ENCODE measurements at places on chromosomes 13 and 19.

GRCh38 chr19:17128820-17129219, 53.2 kb downstream of the MYO9B start:
- DNase-seq = no peak

DNA sequence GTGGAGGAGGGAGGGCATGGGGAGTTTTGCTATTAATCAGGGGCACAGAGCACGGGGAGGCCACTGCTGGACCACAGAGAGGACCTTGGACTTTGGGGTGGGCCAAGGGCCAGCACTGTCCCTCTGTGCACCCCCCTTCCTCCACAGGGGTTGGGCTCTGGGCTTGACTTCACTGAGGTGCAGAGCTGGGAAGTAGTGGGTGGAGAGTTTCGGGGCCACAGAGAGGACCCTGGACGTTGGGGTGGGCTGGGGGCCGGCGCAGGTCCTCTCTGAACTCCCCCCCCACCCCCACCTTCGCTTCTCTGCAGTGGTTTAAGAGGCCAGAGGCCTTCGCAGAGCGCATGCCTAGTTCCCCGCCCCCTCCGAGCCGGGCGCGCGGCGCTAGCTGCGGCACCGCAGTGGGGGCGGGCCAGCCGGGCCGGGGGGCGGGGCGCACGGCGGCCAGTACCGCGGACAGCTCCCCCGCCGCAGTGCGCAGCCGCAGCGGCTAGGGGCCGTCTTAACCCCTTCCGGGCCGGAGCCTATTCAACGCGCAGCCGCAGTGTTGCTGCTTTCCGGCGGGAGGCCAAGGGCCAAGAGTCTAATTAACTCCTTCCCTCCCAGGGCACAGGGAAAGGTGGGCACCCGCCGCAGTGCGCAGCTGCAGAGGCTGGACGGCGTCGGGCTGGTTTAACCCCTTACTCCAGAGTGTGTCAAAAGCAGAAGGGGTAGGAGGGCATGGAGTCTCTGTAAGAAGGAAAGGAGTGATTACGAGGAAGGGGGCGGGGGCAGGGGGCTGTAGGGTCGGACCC, 3.7 kb downstream of the KCNC3 start:
- DNase-seq = peak; percentile 88

- no peak for DNase-seq
Observed at GRCh38 chr19:4327877-4328242, 10.8 kb downstream of the STAP2 start.

GRCh38 chr13:44140146-44140545, 233.5 kb upstream of the SERP2 start:
- DNase-seq = no peak

DNA sequence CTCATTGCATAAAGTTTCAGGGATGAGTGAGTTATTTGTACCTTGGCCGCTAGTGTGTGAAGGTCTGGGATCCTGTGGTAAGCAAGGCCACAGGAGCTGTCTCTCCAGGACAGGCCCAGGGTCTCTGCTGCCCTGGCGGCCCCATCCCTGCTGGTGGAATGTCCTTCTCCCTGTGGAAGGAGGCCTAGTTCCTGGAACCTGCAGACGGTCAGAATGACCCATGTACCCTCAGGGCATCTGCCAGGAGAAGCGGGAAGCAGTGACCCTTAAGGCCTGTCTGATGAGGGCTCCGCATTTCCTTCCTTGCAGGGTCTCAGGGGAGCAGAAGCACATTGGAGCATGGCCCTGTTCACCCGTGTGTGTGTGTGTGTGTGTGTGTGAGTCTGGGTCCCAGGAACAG, 32.1 kb upstream of the SOX1 start:
- no peak for DNase-seq

GRCh38 chr19:2355168-2356035, 4.7 kb upstream of the TMPRSS9 start:
- DNase-seq = no peak

DNA sequence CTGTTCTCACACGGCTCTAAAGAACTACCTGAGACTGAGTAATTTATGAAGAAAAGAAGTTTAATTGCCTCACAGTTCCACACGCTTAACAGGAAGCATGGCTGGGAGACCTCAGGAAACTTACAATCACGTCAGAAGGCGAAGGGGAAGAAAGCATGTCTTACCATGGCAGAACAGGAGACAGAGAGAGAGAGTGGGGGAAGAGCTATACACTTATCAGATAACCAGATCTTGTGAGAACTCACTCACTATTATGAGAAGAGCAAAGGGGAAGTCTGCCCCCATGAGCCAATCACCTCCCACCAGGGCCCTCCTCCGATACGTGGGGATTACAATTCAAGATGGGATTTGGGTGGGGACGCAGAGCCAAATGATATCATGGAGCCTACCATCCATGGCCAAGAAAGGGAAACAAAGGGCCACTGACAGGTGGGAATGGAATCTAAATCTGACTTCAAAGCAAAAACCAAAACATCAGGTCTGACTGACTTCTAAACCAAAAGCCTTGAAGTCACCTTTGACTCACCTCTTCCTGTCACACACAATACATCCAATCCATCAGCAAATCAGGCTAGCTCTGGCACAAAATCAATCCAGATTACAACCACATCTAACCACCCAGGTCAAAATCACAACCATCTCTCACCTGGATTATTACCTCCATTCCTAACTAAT, 189.7 kb downstream of the ENOX1 start:
- no peak for DNase-seq

DNA sequence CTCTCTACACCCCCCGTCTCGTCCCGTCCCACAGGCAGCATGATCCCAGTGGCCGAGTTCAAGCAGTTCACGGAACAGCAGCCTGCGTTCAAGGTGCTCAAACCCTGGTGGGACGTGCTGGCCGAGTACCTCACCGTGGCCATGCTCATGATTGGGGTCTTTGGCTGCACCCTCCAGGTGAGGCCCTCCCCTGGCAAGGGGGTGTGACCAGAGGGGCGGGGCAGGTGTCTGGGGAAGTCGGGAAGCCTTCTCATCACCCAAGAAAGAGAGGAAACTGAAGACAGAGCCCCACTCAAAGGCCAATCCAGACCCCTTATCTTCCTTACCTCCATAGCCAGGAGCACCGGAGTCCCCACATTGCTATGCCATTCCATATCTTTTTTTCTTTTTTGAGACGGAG, 7.3 kb downstream of the LRRC8E start:
- DNase-seq = no peak

- DNase-seq = peak; percentile 28
Observed at GRCh38 chr19:46748325-46749109, 2.3 kb upstream of the STRN4 start.

DNA sequence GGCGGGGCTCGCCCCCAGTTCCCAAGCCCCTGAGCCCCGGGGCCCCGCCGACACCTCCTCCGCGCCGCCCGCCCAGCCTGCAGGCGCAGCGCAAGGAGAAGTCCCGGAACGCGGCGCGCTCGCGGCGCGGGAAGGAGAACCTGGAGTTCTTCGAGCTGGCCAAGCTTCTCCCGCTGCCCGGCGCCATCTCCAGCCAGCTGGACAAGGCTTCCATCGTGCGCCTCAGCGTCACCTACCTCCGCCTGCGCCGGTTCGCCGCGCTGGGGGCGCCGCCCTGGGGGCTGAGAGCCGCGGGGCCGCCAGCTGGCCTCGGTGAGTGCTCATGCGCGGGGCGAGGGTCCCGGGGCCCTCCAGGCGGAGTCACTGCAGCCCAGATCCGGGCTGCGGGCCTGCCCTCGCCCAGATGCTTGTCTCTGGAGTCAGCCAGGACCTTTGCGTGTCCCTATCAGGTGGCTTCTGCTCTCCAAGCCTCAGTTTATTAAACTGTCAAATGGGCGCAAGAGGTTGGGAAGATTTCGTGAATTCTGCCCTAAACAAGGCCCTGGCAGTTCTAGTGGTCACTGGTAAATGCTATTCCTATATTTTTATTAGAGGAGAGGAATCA, 2.0 kb downstream of the NPAS1 start:
- no peak for DNase-seq

- DNase-seq = no peak
Observed at GRCh38 chr19:39194832-39195542, 1.8 kb upstream of the NCCRP1 start.

GRCh38 chr13:45113233-45114224, 6.8 kb upstream of the GTF2F2 start:
- DNase-seq = no peak

GRCh38 chr19:8504171-8504570, 1.7 kb upstream of the PRAM1 start:
- DNase-seq = no peak

GRCh38 chr13:75813323-75813722, 177.2 kb downstream of the LMO7 start:
- no peak for DNase-seq

DNA sequence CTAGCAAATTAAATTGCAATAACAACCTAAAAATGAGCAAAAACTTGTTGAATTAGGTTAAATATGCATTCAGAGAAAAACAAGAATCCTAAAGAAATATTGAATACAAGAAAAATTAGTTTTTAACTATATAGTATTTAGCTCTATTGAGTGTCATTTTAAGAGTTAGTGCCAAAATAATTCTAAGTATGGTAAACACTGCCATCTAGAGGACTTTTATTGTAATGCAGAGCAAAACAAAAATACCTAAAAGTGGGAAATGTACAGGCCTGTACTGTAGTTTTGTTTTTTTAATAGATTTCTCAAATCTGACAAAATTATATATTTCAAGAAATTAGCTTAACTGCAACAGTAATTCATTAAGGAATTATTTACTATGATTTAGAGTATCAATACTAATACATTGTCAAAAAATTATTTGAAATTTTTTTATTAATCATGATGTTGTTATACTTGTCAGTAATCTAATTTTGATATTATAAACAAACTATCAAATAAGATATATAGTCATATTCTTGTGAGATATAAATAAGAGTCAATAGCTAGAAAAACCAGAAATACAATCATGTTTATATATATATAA, 8.2 kb upstream of the PCDH9 start:
- DNase-seq = peak; percentile 40

- no peak for DNase-seq
Observed at GRCh38 chr13:111312944-111313590, 7.4 kb upstream of the TEX29 start.

- peak; percentile 22 for DNase-seq
Observed at GRCh38 chr13:25286308-25286968, 850 bp downstream of the MTMR6 start.

GRCh38 chr13:46675016-46675415, 121.9 kb downstream of the ESD start:
- DNase-seq = no peak

DNA sequence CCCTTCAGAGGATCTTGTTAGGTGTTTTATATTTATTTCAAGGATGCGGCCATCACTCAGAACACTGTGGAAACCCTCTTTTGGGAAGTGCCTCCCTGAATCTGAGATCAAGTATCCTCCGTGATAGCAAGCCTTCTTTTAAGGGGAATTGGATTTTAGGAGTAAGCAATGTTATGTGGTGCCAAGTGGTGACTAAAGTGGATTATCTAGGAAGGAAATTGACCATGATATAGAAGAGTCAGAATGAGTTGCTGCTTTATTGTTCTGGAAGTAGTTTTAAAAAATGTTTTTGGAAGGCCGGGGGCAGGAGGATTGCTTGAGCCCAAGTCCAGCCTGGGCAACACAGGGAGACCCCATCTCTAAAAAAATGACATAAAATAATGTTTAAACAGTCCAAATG, 6.7 kb downstream of the ERCC5 start:
- DNase-seq = no peak

DNA sequence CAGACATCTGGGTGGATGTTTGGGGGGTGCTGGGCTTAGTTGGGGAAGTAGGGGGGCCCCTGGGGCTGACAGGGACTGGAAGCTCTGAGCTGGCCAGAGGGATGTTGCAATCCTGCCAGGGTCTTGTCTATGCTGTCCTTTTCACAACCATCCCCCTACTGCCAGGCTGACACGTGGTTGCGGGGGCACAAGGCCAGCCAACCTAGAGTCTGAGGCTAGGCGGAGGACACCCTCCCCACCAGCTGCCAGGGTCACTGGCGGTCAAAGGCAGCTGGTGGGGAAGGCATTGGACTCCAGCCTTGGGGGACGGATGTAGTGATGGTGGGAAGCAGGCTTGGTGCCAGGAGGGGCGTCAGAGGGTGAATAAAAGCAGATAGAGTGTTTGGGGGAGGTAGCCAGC, 1.6 kb upstream of the APOC1 start:
- DNase-seq = no peak

DNA sequence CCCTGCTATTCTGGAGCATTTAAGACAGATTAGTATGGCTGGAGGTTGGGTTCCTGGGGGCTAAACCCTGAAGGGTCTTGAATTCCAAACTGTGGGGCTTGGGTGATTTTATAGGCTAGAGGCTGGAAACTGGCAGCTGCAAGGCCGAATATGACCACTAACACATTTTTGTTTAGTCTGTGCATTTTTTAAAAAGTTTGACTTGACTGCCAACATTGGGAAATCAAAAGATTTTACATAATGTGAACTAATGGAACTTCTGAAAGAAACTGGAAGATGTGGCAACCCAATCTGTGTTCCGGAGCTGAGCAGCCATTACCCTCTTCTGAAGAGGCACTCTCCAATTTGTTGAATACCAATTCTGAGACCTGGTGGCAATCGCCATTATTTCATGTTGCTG, 5.1 kb downstream of the ZNF784 start:
- no peak for DNase-seq

GRCh38 chr13:58144616-58145015, 513.1 kb downstream of the PCDH17 start:
- no peak for DNase-seq

- DNase-seq = no peak
Observed at GRCh38 chr13:49953560-49953959, 17.4 kb upstream of the SPRYD7 start.

GRCh38 chr13:33454844-33455705, 169.5 kb upstream of the STARD13 start:
- DNase-seq = no peak

DNA sequence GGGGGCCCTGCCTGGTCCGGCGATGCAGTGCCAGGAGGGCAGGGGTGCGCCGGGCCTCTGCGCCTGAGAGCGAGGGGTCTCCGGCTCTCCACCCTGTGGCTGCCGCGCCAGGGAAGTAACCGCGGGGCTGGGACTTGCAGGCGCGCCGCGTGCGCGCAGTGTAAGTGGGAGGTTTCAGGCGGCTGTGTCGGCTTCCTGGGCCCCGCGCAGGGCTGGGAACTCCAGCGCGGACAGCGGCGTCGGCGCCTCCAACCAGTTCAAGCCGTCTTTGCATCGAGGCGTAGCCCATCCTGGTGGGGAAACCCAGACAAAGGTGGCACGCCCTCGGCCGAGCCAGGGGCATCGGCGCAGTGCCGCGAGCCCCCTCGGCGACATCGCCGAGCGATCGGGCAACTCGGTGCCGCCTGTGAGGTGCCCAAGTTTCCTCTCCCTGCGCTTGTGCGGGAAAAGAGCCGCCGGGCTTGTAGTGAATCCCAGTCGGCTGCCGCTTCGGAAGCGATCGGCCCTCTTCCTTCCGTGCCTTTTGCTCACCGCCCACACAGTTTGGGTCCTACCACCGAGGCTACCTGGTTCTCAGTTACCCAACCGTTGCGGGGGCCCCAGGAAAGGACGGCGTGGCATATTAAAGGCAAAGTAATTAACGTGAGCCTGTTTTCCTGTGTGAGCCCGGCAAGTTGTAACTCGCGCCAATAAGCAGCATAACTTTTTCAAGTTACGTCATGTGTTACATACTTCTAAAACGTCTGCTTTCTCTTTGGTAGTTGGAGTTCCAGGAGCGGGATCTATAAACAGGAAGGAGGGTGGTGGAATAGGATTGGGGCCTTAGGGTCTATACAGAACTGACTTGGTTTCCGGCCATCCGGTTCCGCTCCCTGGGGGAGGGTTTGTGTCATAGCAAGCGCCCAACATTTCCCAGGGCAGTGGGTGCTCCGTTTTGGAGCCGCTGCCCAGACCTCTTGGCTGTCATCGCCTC, 1.2 kb downstream of the LRCH1 start:
- DNase-seq = peak; percentile 63

GRCh38 chr13:50340146-50340545, 324.9 kb downstream of the KCNRG start:
- DNase-seq = no peak

GRCh38 chr19:16637535-16637934, 9.5 kb upstream of the MED26 start:
- no peak for DNase-seq

- DNase-seq = no peak
Observed at GRCh38 chr19:18741124-18742121, 49.7 kb downstream of the COMP start.

Measured in SK-N-DZ (cell line).